ENCODE measurements at places on chromosomes 5 and 9.

DNA sequence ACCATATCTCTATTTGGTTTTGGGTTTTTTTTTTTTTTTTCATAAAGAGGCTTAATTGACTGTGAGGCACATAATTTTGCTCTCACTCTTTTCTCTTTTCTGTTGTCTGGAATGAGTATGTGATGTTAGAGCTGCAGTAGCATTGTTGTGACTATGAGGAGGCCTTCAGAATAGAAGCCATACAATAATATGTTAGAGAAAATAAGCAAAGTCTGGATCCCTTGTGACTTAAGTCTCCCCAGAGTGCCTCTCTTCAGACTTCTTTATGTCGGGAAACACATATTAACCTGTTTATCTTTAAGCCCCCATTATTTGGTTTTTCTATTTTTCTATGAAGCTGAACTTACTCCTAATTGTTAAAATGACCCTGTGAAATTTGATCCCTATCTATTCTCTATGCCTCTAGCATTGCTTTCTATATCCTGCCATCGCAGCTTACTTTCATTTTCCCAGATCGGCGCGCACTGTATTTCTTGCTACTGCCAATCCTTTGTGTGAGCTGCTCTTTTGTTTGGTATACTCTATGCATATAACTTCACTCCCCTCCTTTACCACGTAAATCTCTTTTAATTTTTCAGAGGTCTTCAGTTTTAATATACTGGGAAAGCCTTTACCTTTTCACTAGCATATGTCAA, 372.5 kb upstream of the KCNN2 start:
- DNase-seq = no peak

DNA sequence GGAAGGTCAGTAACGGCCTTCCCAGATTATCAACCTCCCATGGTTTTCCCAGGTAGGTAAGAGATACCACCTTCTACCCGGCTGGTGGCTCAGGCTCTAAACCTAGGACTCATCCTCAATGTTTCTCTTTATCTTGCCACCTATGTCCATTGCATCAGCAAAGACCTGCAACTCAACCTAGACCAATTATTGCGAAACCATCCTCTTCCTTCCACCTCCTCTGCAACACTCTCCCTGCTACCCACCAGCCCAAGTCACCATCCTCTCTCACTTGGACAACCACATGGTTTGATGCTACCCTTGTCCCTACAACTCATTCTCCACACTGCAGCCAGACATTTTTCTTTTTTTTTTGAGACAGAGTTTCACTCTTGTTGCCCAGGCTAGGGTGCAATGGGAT, 65.4 kb upstream of the GDNF start:
- DNase-seq = no peak

DNA sequence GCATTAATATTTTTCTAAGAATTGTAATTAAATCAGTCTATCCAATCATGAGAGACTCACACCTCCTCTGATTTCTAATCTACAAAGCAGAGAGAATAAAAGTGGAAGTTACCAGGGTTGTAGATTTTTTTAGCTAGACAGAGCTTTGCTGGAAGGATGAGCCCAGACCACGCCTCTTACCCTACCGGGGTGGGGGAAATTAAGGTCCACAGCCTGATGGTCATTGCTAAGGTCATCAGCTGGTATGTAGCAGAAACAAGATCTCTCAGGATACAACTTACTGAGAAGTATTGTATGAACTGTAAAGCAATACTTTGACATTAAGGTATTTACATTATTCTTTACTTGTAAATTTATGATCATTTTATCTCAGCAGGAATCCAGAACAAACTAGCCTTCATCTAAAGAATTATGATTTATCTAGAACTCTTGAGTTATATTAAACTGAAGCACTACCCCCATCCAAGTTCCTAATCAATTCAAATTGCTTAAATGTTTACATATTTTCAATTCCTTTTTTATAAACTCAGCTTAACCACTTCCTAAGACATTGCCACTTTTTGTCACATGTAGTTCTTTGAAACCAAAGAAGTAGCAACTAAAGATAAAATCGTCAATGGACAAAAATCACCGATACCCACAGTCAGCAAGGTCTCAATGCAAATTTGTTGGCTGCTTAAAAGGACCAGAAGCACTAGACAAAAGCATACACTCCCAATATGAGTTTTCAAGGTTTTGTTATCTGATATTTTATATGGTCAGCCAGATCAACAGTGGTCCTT, 225.8 kb upstream of the DAPK1 start:
- DNase-seq = no peak

- DNase-seq = no peak
Measured at GRCh38 chr5:30347858-30348257, 845.6 kb upstream of the CDH6 start.

DNA sequence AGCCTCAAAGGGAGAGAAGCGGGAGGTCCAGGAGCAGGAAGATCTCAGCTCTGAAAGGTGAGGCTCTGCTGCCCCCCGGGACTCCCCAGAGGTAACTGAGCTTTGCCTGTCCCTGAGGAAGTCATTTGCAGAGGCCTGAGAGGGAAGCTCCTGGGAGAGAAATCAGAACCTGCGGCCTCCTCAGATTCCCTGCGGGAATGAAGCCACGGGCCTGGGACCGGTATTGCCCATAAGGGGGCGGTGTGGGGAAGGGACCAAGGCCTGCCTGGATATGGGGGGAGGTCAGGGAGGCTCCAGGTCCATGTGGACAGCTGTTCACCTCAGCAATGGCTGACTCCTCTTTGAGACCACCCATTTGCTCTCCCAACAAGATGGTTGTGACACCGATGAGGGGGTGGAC, 1.3 kb downstream of the SPATA31E1 start:
- DNase-seq = no peak

DNA sequence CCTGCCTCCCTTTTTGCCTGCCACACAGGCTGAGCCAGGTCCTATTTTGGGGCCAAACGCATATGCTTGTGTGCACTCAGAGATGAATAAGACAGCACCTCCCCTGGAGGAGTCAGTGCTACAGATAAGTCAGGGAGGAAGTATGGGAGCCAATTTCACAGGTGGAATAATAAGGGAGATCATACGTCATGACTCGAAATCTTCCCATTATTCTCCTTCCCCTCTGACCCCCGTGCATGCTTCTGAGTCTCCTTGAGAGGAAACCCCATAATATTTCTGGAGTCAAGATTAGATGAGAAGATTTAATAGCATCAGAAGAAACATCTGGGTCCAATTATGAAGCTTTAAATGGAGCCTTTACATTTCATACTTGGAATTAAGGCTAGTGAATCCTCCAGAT, 15.1 kb upstream of the ZCCHC7 start:
- no peak for DNase-seq

- DNase-seq = no peak
Measured at GRCh38 chr5:16525651-16526050, 60.1 kb upstream of the ZNF622 start.

DNA sequence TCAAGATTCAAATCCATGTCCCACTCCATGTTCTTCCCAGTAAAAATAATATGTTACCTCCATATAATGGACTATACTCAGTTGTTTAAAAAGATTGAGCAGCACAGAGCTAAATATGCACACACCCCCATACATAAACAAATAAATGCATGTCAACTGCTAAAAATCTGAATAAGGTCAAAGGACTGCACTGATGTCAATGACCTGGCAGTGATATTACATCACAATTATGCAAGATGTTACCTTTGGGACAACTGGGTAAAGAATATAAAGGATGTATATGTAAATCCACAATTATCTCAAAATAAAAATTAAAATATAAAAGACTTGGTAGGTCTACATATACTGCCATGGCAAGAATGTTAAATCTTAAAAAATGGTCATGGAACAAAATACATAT, 57.9 kb downstream of the CDK5RAP2 start:
- DNase-seq = no peak

DNA sequence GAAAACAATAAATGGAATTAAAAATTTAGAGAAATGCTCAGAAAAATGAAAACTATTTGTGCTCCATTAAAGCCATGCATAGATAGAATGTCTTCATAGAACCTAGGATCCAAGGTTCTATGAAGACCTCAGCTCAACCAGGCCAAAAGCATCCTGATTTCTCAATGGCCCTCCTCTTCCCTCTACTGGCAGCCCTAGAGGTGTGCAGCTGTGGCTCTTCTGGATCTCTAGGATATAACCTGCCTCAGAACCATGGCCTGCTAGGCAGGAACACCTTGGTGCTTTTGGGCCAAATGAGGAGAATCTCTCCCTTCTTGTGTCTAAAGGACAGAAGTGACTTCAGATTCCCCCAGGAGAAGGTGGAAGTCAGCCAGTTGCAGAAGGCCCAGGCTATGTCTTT, 15.1 kb downstream of the IFNA1 start:
- no peak for DNase-seq

DNA sequence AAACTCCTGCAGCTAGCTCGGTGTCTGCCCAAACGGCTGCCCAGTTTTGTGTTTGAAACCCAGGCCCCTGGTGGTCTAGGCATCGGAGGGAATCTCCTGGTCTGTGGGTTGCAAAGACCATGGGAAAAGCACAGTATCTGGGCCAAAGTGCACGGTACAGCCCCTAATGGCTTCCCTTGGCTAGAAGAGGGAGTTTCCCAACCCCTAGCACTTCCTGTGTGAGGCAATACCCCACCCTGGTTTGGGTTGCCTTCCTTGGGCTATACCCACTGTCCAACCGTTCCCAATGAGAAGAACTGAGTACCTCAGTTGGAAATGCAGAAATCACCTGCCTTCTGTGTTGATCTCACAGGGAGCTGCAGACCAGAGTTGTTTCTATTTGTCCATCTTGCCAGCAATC, 41.8 kb downstream of the CAVIN4 start:
- no peak for DNase-seq

GRCh38 chr9:114037249-114037648, 40.9 kb downstream of the AMBP start:
- no peak for DNase-seq

DNA sequence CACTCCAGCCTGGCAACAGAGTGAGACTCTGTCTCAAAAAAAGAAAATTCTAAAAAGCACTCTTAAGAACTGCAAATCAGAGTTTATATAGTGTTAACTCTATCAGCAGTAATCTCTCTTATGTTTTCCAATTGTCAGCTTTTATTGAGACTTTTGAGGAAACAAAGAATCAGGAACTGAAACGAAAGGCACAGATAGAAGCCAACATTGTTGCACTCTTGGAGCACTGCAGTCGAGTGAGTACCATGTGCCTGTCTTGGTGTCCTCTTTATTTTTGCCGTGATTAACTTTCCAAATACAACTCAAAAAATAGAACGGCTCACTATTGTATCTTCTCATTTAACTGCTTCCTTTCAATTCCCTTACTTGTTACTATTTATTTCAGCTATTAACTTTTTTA, 41.7 kb upstream of the LRRC19 start:
- no peak for DNase-seq

- no peak for DNase-seq
Measured at GRCh38 chr5:923281-923873, 30.7 kb downstream of the TRIP13 start.

- no peak for DNase-seq
Measured at GRCh38 chr9:132125361-132125760, 36.5 kb upstream of the NTNG2 start.

DNA sequence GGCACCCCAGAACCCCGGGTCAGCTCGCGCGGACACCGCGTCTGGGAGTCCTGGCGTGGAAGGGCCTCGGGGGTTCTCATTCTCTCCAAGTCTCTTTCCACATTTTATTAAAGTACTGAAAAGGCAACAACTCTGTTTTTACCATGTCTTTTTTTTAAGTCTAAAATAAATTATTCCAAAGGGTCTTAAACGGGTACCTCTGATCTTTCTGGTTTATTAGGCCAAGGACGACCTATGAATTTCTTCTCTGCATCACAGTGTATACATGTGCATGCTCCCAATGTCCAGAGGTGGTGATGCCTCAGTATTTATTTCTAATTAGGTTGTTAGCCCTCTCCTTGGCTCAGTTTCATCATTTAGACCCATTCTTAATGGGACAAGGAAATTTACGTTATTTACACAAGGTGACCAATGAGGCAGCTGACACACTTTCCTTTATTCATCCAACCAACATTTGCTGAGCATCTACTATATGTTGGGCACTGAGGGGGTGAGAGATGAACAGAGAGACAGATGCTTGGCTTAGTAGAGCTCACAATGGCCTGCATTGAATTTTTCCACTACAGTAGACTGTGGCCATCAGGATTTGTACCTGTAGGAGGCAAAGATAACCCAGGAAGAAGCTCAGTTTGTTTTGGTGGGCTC, 7.6 kb upstream of the OTP start:
- no peak for DNase-seq

DNA sequence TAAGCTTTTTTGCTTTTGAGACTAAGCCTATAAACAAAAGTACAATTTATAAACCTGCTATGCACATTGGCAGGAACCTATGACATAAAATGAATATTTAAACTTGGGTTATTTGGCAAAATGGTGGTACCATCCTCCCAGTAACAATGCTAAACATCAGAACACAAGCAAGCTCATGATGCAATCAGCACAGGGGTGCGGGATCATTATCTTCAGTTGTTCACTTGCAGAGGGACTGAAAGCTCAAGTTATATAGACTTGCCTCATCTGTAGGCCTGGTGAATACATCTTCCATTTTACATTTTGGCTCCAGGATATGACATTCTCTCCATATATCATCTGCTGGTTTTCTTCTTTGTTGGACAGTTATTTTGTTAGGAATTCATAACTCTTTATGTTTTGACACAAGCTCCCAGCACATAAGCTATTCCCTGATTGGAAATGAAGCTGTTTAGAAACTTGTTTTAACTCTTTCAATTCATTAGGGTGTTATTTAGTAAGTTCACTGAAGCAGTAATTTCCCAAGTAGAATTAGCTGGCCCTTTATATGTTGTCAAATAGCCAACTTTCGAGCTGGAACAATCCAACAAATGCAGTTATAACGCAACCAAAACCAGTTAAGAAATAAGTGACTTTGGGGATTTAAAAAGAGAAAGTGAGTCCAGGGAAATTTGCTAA, 124.7 kb upstream of the LIFR start:
- DNase-seq = no peak

DNA sequence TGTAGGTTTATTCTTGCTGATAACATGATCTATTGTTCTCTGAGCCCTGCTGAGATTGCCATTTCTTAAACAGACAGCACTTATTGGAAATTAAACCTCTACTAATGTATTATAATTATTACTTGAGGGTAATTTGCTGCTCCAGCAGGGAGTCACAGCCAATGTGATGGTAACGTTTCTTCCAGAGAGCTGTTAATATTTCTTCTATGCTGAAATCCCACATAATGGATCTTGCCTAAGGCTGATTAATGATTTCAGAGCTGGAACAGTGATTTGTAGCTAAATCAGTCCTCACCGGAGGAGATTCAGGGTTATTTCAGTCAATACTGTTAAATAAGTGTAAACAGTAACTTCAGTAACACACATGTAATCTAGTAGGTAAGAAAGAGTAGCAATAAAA, 170.1 kb downstream of the CDH12 start:
- DNase-seq = no peak

Data from nucleus accumbens (tissue), 56 donors.